NCI-H226 (cell line): ENCODE measurements at places on chromosomes 16 and 17.

DNA sequence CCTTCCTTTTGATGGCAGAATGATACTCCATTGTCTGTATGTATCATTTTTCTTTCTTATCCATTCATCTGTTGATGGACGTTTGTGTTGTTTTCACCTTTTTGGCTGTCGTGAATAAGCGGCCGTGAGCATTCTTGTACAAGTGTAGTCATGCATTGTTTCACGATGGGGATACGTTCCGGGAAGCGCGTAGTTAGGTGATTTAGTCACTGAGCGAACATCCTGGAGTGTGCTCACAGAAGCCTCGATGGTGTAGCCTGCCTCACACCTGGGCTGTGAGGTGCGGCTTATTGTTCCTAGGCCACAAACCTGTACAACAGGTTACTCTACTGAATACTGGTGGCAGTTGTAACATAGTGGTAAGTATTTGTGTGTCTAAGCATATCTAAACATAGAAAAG, 136.5 kb downstream of the CMIP start:
- no peak for DNase-seq

- DNase-seq: no peak
These were observed 14.6 kb upstream of the MED9 start for GRCh38 chr17:17462048-17462824.

DNA sequence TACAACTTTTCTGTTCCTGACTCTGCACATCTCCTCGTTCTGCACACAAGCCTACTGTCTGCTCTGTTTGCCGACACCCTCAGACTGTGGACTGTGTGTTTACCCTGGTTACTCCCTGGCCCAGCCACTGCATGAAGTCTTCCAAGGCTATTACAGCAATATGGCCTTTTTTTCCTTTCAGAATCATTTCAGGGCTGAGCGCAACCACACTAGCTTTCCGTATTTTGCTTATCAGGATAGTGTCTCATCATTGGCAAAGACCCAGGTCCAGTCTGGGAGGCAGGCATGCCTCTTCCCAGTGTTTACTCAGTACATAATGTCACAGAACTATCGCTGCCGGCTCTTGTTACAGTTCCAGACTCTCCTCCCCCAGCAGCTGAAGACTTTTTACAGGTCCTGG, 10.1 kb downstream of the DNAH9 start:
- no peak for DNase-seq

DNA sequence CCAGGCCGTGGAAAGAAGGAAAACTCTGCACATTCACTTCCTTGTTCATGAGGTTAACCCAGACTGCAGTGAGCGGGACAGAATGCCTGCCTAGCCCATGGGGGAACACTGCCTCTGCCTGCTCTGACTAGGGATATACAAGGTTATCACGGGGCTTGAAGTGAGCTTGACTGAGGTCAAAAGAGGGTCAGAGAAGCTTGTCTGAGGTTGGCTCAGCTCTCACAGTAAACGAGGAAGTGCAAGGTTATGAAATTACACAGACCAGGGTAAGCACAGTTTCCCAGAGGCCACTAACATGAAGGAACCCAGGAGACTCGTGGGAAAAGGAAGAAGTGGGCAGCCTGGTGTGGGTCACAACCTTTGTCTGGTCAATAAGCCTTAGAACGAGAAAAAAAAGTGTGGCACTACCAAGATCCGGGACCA, 28.7 kb downstream of the HIC1 start:
- DNase-seq: no peak

- DNase-seq: no peak
These were observed 209.1 kb downstream of the IRF8 start for GRCh38 chr16:86108062-86108461.

DNA sequence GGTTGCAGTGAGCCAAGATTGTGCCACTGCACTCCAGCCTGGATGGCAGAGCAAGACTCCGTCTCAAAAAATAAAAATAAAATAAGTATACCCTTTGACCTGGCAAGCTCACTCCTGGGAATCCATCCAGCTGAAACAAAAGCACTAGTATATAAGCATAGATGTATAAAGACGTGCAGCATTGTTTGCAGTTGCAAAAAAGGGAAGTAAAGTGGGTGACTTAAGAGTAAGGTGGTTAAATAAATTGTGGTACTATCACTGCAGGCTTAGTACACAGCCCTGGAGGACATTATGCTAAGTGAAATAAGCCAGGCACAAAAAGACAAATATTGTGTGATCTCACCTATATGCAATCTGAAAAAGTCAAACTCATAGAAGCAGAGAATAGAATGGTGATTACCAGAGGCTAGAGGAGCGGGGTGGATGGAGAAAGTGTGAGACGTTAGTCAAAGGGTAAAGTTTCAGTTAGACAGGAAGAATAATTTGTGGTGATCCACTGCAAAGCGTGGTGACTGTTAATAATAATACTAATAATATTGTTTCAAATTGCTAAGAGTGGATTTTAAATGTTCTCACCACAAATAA, 113.0 kb downstream of the MYO1D start:
- no peak for DNase-seq

DNA sequence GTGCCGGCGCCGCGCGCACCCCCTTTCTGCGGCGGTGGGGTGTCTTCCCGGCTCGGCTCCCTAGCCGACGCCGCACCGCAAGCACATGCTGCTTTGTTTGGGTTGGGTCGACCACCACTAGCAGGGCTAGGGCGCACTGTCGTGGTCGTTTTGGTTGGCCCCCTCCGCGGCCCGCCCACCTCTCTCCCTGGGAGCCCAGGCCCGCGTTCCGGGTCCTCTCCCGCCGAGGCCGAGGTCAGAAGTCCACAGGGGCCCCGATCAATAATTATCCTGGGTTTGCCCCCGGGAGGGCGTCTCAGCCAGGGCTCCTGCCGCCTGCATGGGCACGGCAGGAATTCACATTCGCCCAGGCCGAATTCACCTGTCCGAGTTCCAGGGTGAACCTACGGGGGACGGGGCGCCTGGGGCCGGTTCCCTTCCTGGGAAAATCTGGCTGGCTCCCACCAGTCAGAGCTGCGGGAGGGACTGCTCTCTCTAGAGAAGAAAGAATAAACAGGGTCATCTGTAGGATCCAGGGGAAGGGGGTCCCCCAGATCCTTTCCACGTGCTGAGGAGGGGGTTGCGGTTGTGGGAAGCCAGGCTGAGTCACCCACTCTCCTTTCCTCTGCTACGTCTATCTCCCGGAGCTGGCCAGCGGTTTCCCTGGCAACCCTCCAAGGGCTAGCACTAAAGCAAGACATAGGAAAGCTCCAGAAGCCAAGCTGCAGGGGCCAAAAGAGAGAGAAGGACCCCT, 584 bp upstream of the STAT5B start:
- DNase-seq: peak; percentile 79

DNA sequence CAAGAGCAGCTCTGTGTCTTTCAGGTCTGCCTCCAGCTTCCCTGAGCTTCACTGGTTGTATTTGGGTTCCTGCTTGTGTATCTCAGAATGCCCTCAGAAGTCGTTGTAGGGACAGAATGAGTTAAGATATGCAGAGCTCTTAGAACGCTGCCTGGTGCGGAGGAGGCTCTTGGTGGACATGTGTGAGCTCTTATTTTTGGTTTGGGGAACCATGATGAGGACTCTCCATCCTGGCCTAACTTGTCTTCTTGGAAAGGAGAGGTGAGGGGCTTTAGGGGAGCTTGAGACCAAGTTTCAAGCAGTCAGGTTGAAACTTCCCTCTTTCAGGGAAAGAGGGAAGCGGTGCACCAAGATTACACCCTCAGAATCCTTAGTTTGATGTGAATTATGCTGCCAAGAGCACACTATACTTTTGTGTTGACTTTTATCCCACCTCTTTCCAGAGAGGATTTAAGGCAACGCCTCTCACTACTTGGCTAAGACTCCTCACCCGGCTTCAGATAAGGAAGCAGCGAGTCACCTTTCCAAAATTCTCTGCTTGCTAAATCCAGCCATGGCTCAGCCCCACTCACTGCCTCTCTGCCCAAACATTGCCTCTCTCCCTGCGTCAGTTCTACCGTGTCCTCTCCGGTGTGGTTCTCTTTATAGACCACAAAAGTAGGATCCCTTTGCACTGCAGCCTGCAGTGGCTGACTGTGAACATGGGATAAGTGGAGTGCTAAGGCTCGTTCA, 12.7 kb downstream of the CDK5RAP3 start:
- DNase-seq: peak; percentile 38

DNA sequence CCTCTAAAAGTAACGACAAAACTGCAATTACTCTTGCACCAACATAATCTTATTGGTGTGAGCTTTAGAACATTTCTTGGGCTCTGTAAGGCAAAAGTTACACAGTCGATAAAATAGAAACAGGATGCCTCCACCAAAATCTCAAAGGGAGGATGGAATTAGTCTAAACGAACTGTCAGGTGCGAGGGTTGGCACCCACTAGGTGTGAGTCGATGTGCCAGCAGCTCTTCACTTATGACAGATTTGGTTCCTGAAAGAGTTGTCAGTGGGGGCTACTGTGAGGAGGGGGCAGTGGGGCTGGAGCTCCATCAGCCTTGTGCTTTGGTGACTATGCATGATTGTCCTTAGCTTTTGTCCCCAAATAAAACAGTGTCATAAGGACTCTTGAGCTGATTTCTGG, 422.9 kb downstream of the TMEM114 start:
- DNase-seq: no peak

DNA sequence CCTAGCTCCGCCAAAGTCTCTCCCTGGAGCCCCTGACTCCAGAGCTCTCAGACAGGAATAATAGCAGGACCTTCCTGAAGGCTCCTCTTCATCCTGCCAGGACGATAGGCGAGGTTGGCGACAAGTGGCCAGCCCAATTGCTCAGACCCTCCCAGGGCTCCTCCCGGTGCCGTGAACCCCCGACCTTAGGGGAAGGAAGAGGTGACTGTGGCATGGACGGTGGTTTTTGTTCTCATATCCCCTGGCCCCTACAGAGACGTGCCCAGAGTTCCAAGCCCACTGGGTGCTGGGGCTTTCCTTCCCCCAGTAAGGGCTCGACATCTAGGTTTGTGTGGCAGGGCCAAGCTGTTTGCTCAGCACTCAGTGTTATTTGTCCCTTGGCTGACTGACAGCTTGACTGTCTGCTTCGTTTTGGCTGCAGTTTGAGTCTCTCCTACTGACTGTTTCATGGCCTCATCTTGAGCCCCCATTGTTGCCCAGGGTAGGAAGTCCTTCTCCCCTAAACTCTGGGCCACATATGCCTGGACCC, 4.6 kb upstream of the ADCY7 start:
- no peak for DNase-seq

DNA sequence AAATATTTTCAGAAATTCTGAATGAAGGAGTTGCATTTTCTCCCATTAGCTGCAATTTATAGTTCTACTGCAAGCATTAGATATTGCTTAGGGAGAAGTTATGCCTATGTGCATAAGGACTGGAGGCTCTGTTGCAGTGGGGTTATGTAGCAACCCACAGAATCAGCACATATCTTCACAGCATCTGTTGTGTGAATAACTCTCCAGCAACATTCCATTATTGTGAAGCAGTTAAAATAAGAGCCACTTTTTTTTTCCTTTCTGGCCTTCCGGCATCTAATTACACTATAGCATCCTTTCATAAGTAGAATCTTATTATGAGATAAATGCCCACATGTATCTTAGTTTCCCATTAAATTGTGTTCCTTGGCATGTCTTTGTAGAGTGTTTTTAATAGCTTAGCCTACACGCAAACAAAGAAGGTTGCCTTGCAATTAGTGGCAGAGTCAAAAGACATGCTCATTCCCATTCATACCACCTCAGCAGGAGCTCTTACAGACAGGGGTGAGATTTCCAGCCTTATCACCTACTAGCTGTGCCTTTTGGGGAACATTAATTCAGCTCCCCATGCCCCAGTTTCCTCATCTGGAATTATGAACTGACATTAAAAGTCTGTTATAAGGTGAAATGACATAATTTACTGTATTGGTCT, 596.0 kb upstream of the GOT2 start:
- no peak for DNase-seq

DNA sequence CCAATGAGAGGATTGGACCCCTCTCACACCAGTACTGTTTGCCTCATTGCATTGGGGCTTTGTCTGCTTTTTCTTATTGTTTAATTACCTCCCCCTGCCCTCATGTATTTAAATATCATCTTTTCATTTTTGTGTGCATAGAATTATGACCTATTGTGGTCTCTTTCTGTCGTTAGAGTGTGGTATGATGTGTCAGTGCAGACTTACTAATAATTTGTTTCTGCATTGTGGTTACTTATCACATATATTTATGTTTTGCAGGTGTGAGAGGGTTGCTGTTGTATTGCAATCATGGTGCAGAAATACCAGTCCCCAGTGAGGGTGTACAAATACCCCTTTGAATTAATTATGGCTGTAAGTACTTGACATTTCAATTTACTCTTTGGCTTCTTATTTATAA, 2.5 kb downstream of the SEC14L1 start:
- DNase-seq: no peak

DNA sequence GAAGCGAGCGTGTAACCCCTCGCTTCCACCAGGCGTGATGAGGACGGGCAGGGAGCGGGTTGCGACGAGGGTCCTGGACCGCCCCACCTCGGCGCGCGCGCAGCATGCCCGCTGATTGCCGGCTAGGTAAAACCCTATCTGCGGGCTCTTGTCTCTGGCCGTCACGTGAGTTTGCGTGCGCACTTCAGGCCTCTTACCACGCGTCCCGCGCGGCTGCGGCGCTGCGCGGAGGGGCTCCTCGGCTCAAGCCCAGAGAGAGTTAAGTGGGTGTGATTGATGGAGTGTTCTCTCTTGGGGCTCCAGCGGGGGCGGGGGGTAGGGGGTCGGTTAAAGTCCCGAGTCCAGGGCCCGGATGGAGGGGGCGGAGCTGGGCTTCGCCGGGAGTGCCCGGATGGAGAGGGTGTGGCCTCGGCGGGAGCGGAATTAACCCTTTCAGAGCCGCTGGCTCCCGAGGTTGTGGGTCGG, 7.9 kb downstream of the KDM6B start:
- peak; percentile 71 for DNase-seq

DNA sequence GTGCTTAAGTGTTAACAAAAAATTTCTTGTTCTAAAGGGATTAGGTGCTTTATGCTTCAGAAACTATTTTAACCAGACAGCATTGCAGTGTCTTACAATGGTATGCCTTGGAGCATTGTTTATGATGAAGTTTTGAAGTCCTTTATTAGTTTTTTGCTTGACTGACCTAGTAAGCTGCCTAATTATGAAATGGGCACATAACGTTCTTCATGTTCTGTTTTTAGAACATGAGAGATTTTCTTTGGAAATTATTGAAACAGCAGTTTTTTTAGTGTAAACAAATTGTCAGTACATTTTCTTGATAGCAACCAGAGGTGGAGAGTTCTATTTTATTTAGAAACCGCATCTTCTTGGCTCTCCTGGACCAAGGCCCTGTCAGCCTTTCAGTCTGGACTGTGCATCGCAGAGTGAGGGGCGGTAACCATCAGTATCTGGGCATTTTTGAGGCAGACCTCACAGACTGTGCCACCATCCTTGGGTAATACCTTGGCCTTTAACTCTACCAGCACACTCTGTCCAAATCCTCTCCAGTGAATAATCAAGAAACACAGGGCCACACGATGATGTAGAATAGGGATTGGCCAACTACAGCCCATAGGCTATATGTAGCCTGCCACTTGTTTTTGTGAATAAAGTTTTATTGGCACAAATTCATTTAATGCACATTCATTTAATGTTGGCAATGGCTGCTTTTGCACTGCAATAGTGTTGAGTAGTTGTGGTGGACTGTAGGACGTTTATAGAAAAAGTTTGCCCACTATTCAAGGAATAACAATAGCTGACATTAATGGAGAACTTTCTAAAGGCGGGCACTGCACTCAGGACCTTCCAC, 81.1 kb downstream of the VPS35L start:
- no peak for DNase-seq

GRCh38 chr17:320809-321385, 31.7 kb downstream of the RPH3AL start:
- DNase-seq: no peak

GRCh38 chr17:68614718-68615117, 13.6 kb upstream of the FAM20A start:
- DNase-seq: no peak
